ENCODE measurements at places on chromosomes 7 and 10. TPM values are rescaled to one million over a fixed set of nuclear protein-coding genes. Genes with fewer than 3 reads are reported as not detected.

GRCh38 chr10:78072504-78072903 is 38.8 kb downstream of the RPS24 start:
- DNase-seq: no peak

Gene AKR1C8
- total RNA-seq: not detected

Gene ARHGEF35
- total RNA-seq: 0.21 TPM

Gene OGDHL
- total RNA-seq: 0.05 TPM

Gene VPS37D
- 6.1 TPM for total RNA-seq

Data from myocyte (in vitro differentiated cells).